ENCODE measurements at places on chromosomes 2 and 18. TPM values are rescaled to one million over a fixed set of nuclear protein-coding genes. Genes with fewer than 3 reads are reported as not detected.

- no peak for DNase-seq
Measured at GRCh38 chr2:208441951-208442350, 35.4 kb downstream of the PTH2R start.

- no peak for DNase-seq
Measured at GRCh38 chr2:108253106-108253505, 13.3 kb downstream of the SULT1C3 start.

Gene DHRS9
- 1.8 TPM for polyA plus RNA-seq

Gene EPHA4
- polyA plus RNA-seq = 56.7 TPM

Gene PRSS56
- 0.08 TPM for polyA plus RNA-seq

Measured in left renal cortex interstitium (tissue), 4 donors.